ENCODE measurements at places on chromosomes 4 and X. TPM values are rescaled to one million over a fixed set of nuclear protein-coding genes. Genes with fewer than 3 reads are reported as not detected.

Gene CITED1
- polyA plus RNA-seq, result 0.14 TPM

Gene RTL5
- 2.7 TPM for polyA plus RNA-seq

Gene MAMLD1
- polyA plus RNA-seq, result not detected

Gene ERAS
- not detected for polyA plus RNA-seq

- no peaks in the 10 kb centered on the region for H3K27me3 ChIP-seq
- no peak overlapping the region for H3K4me3 ChIP-seq
- H3K36me3 ChIP-seq, result no peaks in the 10 kb centered on the region
- no peak overlapping the region for H3K27ac ChIP-seq
- H3K4me1 ChIP-seq, result no peaks in the 10 kb centered on the region
Measured at GRCh38 chrX:32170481-32170880, 1040.9 kb downstream of the DMD start.

DNA sequence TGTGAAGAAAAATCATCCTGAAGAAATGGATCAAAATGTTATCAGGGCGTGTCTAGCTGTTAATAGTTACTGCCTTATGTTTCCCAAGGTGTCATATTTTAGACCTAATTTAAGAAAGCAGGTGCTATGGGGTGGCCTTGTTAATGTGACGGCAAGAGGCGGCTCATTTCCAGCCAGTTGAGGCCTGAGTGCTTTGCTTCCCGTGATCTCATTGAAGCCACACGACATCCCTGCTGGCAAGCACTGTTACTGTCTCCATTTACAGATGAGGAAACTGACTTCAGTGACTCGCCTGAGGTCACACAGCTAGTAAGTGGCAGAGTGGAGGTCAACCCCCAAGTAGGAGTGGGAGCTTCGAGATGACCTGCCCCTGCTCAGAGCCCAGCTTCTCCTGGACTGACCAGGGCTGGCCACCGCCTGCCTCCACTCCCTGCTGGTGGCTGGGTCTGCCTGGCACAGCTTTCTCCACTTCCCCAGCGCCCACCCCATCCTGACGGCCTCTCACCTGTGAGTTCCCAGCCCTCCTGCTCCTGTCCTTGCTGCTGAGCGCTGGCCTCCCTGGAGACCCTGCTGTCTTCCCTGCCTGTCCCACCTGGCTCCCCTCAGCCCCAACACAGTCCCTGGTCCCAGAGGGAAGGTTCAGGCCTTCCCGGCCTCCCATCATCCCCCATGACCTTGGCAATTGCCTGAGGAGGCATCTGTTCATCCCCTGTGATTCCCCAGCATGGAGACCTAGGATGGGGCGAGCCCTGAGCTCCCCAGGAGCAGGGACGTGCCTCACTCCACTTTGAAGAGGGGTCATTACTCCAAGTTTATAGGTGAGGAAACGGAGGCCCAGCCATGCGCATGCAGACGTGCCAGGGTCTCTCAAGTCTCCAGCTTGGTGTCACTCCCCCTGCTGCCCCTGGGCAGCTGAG is 47.7 kb upstream of the SORCS2 start:
- H3K27me3 ChIP-seq, result no peaks in the 10 kb centered on the region
- no peak for DNase-seq
- H3K4me1 ChIP-seq, result no peaks in the 10 kb centered on the region
- no peaks in the 10 kb centered on the region for H3K36me3 ChIP-seq

- H3K4me1 ChIP-seq, result peaks cover 58% of the 10 kb centered on the region
- peak; percentile 32 for DNase-seq
- peak overlapping the region; percentile 70 for H3K4me3 ChIP-seq
- peak overlapping the region; percentile 64 for H3K27ac ChIP-seq
Measured at GRCh38 chr4:140049024-140049848, 104.7 kb downstream of the MAML3 start.

- H3K27me3 ChIP-seq, result no peaks in the 10 kb centered on the region
- peak; percentile 99 for DNase-seq
- no peak overlapping the region for H3K4me3 ChIP-seq
- peak overlapping the region; percentile 75 for H3K27ac ChIP-seq
Measured at GRCh38 chr4:168509786-168510185, 12.9 kb downstream of the PALLD start.

GRCh38 chrX:121479406-121479805 is 432.0 kb downstream of the GLUD2 start:
- no peaks in the 10 kb centered on the region for H3K36me3 ChIP-seq
- DNase-seq, result no peak
- H3K27me3 ChIP-seq, result no peaks in the 10 kb centered on the region
- H3K27ac ChIP-seq, result no peak overlapping the region
- H3K4me1 ChIP-seq, result no peaks in the 10 kb centered on the region
